ENCODE measurements at places on chromosomes 1 and 21.

DNA sequence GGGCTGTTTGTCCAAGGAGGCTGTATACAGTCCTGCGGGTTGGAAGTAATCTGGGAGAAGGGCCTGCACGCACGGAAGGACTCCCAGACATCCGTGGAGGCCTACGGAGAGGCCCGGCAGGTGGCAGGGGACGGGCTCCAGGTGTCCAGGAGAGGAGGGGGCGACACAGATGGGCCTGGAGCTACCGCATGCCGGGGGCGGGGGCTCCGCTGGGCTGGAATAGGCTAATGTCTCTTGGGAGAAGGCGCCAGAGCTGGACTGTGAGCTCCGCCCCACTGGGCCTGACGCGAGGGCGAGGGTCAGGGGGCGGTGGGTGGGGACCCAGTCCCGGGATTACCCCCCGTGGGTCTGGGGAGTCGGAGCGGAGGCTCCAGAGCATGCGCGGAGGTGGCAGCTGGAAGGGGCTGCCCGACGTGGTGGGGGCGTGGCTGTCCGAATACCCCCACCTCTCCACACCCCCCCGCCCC lies 659 bp downstream of the AGO1 start:
- no peak for DNase-seq

DNA sequence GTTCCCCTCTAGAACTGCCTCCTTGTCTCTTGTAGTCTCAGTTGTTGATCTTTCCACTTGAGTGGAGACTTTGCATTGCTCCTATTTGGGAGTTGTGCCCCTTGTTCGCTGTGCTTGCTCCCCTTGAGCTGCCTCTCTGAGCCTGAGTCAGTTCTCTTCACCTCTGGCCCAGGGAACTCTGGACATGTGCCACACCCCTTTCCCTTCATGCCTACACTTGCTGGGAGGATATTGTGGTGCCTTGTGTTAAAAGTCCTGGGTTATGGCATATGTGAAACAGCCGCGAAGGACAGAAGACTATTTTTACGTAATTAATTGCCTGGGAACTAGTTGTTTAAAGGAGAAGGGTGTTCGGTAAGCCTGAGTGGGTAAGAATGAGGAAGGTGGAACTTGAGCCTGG lies 32.2 kb upstream of the RPTN start:
- DNase-seq, result no peak

- DNase-seq, result no peak
Measured at GRCh38 chr1:205371871-205372660, 15.3 kb upstream of the KLHDC8A start.

DNA sequence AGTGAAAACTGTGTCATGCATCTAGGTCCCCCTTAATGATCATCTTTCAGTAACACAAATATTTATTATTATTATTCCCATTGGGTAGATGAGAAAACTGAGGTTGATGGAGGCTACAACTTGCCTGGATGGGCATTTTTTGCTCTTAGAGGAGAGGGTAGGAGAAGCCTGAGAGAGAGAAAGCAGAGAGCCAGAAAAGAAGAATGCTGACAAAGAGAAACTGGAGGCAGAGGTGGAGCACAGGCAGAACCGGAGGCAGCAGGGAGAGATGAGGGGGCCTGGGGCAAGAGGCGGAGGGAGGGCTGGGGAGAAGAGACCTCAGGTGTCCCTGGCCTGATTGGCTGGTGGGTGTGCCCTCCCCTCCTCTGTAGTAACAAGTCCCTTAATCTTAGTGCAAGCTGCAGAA lies 4.1 kb downstream of the BLACAT1 start:
- no peak for DNase-seq

DNA sequence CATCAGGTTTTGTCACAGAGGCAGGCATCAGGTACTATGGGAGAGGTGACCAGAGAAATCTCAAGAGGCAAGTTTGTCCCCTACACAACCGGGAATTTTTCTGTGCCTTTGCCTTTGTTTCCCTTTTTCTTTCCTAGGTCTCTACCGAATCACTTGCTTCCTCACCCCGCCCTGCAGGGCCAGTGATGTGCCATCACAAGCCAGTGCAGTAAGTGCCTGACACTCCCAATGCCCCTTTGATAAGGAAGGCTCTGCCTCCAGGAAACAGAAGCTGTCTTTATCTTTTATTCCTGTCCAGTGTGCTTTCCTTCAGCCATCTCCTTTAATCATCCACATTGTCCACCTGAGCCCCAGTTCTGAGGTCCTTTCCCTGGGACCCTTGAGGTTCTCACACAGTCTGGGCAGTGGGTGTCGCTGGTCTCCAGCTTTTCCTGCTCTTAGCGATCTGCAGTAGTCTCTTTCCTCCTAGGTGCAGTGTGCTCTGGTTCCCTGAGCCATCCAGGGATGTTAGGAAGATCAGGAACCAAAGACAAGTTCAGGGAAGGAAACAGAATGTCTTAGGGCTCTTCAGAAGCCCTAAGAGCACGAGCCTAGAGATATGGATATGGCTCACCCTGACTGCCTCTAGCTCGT lies 36.6 kb downstream of the GJA5 start:
- DNase-seq, result no peak

DNA sequence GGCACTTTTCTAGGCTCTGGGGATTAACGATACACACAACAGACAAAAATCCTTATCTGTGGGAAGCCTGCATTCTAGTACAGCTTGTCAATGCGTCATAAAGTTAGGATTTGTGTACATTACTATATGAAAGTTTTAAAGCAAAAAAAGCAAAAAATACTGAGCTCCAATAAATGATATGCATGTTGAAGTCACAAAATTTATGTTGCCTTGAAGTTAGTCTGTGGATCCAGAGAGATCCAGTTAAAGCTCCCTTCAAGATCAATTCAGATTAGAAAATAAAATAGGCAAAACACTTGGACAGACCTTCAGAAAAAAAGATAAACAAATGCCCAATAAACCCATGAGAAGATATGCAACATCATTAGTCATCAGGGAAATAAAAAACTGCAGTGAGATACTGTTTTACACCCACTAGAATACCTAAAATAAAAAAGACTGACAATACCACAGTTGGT lies 33.1 kb upstream of the KCNQ4 start:
- no peak for DNase-seq

DNA sequence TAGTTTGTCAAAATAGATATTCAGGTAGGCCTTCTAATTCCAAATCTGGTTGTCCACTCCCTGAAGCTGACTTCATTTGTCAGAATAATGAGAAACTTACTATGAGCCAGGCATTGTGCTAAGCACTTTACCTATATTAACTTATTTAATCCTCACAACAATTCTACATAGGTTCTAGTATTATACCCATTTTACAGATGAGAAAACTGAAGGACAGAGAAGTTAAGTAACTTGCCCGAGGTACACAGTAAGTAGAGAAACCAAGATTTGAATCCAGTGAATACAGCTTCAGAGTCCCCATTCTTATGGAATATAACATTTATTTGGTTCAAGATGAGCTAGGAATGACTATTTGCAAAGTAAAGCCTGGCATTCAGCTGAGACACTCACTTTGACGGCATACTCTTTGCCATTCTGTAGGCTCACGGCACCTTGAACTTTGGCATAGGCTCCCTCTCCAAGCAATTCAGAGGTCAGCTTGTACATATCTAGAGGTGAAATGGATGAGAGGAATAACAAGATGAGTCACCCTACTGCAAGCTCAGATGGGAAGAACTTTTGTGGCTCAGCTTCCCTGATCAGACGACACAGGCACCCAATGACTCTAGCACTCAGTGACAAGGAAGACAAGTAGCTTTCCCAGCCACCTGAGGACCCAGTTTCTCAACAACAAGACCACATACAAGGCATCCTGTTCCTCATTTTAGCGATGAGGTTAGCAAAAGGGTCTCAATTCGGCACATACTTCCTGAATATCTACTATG lies 23.7 kb downstream of the MKNK1 start:
- DNase-seq, result no peak

DNA sequence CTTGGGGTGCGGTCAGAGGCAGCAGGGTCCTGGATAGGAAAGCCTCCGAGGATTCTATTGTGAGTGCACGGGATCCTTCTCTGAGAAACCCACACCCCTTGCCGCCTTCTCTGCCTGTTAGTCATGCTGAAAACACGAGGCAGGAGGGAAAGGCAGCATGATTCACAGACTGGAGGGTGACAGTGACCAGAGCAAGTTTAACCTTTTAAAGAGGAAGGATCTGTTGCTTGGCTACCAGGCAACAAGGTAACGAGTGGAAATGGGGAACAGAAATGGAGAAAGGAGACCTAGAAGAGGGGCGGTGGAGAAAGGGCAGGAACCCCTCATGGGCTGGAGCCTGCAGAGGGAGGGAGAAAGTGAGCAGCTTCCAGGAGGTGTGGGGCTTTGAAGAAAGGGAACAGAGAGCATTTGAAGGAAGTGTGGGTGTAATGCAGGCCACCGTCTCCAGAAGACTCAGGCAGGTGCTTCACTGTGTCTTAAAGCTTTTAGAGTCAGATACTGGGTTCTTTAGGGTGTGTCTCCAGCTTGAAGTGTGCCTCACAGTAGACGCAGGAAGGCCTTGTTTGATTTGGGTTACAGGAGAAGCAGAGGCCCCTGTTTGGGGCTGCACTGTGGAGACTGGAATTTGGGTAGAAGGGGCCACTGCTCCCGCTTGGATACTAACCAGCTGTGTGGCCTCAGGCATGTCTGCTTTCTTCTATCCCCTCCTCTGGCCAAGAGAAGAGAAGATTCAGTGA lies 19.1 kb downstream of the OPTC start:
- no peak for DNase-seq

GRCh38 chr1:58060559-58061170 lies 485.9 kb downstream of the OMA1 start:
- DNase-seq, result no peak

- no peak for DNase-seq
Measured at GRCh38 chr1:203926025-203926540, 64.7 kb downstream of the SNRPE start.

- no peak for DNase-seq
Measured at GRCh38 chr21:28159396-28159795, 833.3 kb downstream of the LTN1 start.

DNA sequence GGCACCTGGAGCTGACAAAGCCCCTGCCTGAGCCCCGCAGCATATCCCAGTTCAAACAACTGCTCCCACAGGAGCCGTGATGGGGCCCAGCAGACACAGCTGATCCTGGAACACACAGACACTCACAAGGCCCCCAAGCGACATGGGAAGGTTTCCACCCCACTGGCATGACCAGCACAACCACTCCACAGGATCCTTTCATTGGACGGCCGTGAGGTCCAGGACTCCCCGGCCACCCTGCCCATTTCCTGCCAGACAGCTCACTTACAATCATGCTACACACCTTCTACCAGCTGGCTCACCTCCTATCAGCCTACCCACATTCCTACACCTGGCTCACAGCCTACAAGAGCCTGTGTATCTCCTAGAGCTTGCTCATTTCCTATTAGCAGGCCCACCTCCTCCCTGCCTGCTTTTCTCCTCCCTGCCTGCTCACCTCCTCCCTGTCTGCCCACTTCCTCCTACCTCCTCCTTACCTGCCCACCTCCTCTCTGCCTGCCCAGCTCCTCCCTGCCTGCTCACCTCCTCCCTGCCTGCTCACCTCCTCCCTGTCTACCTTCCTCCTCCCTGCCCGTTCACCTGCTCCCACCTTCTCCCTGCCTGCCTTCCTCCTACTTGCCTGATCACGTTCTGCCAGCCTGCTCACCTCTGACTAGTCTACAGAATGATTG lies 73.9 kb downstream of the MATN1 start:
- DNase-seq, result no peak

DNA sequence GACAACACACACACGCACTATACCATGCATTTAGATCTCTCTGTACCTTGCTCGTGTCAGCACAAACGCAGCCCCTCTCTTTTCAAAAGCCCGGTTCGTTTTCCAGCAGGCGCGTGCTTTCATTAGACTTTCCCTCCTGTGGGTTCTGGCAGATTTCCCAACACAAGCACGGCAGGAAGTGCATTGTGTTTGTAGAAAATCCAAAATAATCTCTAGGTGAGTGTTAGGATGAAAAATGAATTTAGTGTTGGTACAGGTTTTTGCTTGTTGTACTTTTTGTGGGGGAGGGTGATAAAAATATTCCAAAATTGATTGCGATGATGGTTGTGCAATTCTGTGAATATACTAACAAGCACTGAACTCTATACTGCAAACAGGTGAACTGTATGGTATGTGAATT lies 54.1 kb upstream of the POFUT2 start:
- DNase-seq, result no peak

- no peak for DNase-seq
Measured at GRCh38 chr1:212607913-212608391, 609 bp upstream of the ATF3 start.

DNA sequence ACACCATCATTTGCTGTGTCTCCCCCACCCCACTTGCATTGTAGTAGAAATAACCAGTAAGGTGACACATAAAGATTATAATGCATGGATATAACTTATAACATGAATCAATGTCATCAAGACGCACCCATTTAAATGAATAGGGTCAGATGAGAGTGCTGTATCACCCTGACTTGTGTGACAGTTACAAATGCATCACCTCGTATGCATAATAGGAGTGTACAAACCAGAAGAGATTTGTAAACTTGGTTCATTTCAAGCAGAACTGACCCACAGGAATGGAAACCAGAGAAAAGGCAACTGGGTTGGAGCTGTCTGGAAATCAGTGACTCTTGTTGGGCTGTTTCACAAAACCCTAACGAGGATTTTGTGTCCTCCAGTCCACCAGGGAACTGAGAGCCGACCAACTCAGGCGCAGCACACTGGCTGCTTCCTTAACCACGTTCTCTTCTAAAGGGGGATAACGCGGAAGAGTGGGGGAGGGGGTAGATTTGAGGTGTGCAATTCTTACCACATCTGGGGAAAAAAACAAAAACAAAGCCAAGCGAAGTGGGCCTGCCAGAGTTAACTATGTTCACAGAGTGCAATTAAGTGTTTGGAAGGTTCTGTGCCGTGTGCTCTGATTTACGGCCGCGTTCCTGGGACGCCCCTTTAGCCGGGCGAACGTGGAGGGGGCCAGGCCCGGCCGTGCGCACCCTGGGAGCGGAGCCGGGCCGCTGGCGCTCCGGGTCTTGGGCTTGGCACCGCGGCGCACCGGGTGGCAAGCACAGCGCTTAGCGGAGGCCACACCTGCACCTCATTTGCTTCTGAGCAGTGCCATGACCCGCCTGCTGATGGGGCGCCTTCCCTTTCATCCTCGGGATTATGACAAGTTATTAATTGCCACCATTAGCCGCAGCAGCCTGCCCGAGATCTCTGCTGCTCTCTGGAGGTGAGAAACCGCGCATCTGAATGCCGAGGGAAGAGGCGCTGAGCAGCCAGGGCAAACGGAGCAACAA lies 248.8 kb upstream of the FOXD3 start:
- DNase-seq, result no peak

GRCh38 chr21:40355076-40355475 lies 487.8 kb downstream of the PCP4 start:
- no peak for DNase-seq

- DNase-seq, result no peak
Measured at GRCh38 chr1:204093421-204093717, 20.5 kb downstream of the SOX13 start.

GRCh38 chr1:197200272-197200899 lies 53.9 kb upstream of the ASPM start:
- DNase-seq, result no peak

DNA sequence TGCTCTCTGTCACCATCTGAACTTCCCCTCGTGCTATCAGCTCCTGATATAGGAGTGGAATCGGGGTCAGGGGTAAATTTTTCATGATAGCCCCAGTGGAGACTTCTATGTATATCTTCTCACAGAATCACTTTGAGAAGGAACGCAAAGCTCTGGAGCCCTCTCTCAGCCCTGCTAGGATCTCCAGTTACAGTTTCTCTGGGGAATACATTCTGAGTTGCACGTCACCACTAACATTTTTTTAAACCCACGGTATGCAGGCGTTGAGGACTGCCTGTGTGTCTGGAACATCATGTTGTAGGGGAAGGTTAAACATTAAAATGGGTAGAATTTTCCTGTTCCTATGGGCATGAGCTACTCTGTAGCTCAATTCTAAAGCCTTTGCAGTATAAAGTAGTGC lies 116.4 kb upstream of the FAM78B start:
- no peak for DNase-seq

GRCh38 chr1:242467556-242468145 lies 56.8 kb downstream of the PLD5 start:
- no peak for DNase-seq

Data from stimulated activated CD8-positive, alpha-beta memory T cell treated with anti-CD3 and anti-CD28 coated beads, Interleukin-4, amount 100 ng/mL, for 1 hour (primary cell).